T-cell (primary cell): ENCODE measurements at places on chromosomes 7 and 10. TPM values are rescaled to one million over a fixed set of nuclear protein-coding genes. Genes with fewer than 3 reads are reported as not detected.
A peak's percentile ranks its signal among the peaks of the same experiment; 100 is the strongest.

- no peak overlapping the region for H3K4me3 ChIP-seq
- H3K27ac ChIP-seq = no peak overlapping the region
- no peaks in the 10 kb centered on the region for H3K4me1 ChIP-seq
- DNase-seq = no peak
- H3K36me3 ChIP-seq = peaks cover 24% of the 10 kb centered on the region
Observed at GRCh38 chr7:105638902-105639495, 57.7 kb upstream of the EFCAB10 start.

The CCZ1B gene
- 95.5 TPM for total RNA-seq

DNA sequence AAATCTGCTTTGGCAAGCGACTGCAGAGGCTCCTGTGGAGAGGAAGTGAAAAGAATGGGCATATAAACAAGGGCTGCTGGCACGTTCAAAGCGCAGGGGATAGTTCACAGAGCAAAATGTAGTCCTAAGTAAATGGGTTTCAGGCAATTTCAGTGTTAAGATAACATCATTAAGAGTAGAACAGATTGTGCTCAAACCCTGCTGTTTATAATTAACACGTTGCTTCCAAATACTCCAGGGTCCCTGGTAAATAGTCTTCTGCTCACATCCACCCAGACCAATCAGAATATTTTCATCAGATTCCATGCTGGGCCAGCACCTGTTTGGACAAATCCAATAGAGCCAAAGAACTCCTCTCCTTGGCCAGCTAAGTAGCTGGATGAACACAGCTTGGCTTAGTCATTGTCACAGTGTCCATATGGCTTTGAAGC, 81.4 kb downstream of the ORC5 start:
- H3K27ac ChIP-seq = no peak overlapping the region
- no peak overlapping the region for H3K4me3 ChIP-seq
- no peaks in the 10 kb centered on the region for H3K4me1 ChIP-seq
- H3K27me3 ChIP-seq = no peaks in the 10 kb centered on the region
- peaks cover 16% of the 10 kb centered on the region for H3K36me3 ChIP-seq
- no peak for DNase-seq

GRCh38 chr7:132779164-132779563, 202.9 kb upstream of the PLXNA4 start:
- peaks cover 2% of the 10 kb centered on the region for H3K36me3 ChIP-seq
- no peak overlapping the region for H3K27ac ChIP-seq
- H3K27me3 ChIP-seq = no peaks in the 10 kb centered on the region
- no peak overlapping the region for H3K4me3 ChIP-seq
- peaks cover 4% of the 10 kb centered on the region for H3K4me1 ChIP-seq

The RSPH10B2 gene
- 0.09 TPM for total RNA-seq

DNA sequence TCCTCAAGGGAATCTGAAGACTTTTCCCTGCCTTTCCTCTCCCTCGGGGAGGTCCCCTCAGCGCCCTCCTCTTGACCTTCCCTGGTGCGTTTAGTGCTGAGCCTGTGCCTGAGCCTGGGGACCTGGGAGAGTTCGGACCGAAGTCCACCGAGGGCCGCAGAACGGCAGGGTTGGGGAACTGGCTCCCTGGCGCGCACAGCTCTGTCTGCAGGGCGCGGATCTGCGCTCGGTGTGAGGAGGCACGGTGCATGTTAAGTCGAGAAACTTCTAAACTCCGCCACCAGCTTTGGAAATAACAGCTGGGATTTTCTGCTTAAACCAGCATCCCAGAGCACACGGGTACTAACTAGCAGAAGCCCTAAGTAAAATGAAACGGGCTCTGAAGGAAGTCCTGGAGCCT, 44.2 kb upstream of the SLC29A4 start:
- H3K4me1 ChIP-seq = peaks cover 4% of the 10 kb centered on the region
- no peak for DNase-seq
- no peaks in the 10 kb centered on the region for H3K36me3 ChIP-seq
- peaks cover 55% of the 10 kb centered on the region for H3K27me3 ChIP-seq
- no peak overlapping the region for H3K4me3 ChIP-seq

DNA sequence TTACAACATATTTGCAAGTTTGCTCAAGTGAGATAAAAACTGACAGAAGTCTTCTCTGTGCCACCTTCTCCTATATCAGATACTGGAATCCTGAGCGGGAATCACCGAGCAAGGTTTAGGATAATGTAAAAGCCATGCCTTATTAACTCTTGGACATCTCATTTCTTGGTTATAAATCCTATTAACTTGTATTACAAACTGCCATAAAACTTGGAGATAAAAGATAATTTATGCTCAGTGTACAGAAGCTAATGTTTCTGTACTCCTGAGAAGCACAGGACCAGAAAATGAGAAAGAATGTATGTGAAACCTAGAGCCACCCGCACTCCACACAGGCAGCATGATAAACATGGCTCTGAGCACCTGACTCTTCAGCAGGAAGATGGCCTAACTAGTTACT, 181.2 kb upstream of the NOBOX start:
- H3K4me3 ChIP-seq = no peak overlapping the region
- no peaks in the 10 kb centered on the region for H3K36me3 ChIP-seq
- no peak overlapping the region for H3K27ac ChIP-seq
- no peaks in the 10 kb centered on the region for H3K27me3 ChIP-seq
- no peak for DNase-seq

DNA sequence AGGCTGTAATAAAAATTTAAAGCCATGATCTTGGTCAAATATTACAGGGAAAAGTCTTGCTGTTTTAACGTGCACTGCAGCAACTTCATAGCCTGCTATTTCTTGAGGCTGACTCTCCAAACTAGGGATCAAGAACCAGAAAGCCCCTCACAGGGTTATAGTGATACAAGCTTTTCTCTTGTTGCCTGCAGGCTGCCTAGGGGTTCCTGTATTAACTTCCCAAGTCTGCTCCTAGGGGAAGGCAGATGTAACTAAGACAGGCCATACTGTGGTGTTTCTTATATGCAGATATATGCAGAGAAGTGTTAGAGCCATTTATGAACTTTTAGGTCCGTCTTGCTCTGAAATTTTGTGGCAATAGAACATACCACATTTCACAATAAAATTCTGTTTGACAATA, 175.7 kb downstream of the FOXP2 start:
- H3K27me3 ChIP-seq = no peaks in the 10 kb centered on the region
- H3K36me3 ChIP-seq = no peaks in the 10 kb centered on the region
- no peak overlapping the region for H3K27ac ChIP-seq
- no peaks in the 10 kb centered on the region for H3K4me1 ChIP-seq
- no peak overlapping the region for H3K4me3 ChIP-seq

- H3K27me3 ChIP-seq = no peaks in the 10 kb centered on the region
- no peaks in the 10 kb centered on the region for H3K4me1 ChIP-seq
- H3K27ac ChIP-seq = no peak overlapping the region
- no peak for DNase-seq
Observed at GRCh38 chr7:28301148-28301641, 111.1 kb upstream of the CREB5 start.

- DNase-seq = no peak
- H3K36me3 ChIP-seq = no peaks in the 10 kb centered on the region
- peak overlapping the region; percentile 97 for H3K27ac ChIP-seq
- peak overlapping the region; percentile 62 for H3K4me3 ChIP-seq
Observed at GRCh38 chr7:142802301-142802700, 31.5 kb downstream of the PRSS2 start.

GRCh38 chr7:151291206-151291605, 42.7 kb upstream of the SMARCD3 start:
- H3K27ac ChIP-seq = no peak overlapping the region
- H3K4me3 ChIP-seq = no peak overlapping the region
- H3K27me3 ChIP-seq = peaks cover 7% of the 10 kb centered on the region
- no peak for DNase-seq

The GIMAP1 gene
- total RNA-seq = 23.5 TPM

- no peaks in the 10 kb centered on the region for H3K36me3 ChIP-seq
- no peak for DNase-seq
- no peak overlapping the region for H3K4me3 ChIP-seq
Observed at GRCh38 chr10:17352583-17352982, 101.8 kb downstream of the ST8SIA6 start.

- H3K27me3 ChIP-seq = peaks cover 6% of the 10 kb centered on the region
- no peak for DNase-seq
- H3K4me3 ChIP-seq = no peak overlapping the region
- H3K4me1 ChIP-seq = peaks cover 4% of the 10 kb centered on the region
- no peaks in the 10 kb centered on the region for H3K36me3 ChIP-seq
Observed at GRCh38 chr10:46052057-46052790, 6.2 kb upstream of the MSMB start.

DNA sequence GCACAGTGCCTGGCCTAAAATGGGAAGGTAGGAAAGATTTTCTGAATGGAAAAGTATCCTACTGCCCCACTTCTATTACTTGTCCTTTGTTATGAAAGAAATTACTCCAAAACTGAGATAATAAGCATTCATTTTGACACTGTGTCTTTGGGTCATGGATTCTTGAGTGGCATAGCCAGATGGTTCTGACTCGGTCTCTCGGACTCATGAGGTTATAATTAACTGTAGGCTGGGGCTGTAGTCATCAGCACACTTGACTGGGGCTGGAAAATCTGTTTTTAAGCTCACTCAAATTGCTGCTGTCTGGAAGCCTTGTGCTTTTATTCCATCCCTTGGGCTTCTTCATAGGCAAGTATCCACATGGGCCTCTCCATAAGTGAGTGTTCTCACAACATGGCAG, 160.5 kb downstream of the VTI1A start:
- peaks cover 5% of the 10 kb centered on the region for H3K36me3 ChIP-seq
- H3K27ac ChIP-seq = no peak overlapping the region

The RADIL gene
- total RNA-seq = 0.30 TPM

DNA sequence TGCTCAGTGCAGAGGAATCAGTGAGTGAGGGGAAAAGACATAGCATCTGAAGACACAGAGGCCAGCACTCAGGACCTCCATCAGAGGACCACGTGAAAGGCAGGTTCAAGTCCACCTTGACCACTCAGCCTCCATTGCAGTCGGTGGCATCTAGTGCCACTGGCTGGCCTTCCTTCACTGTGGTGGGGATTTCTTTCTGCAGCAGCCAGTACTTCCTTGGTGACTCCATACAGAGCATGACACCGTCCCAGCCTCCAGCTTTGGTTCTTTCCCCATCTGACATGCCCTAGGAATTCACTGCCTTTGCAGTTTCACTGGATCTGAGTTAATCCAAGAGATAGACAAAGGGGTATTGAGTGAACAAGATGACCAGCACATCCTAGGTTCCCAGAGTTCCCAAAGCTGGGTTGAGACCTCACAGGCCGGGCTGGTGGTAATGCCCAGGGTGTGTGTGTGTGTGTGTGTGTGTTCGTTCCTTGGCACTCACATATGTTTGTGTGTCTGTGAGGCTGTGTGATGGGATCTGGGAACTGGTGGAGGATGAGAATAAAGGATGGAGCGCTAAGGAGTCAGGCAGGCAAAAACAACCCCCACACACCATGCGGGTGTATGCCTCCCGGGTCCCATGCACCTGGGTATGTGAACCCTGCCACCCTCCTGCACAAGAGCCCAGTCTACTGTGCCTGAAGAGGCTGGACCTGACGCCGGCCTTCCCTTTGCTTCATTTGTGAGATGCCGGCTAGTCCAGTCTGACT, 57.8 kb downstream of the SYPL1 start:
- H3K4me3 ChIP-seq = no peak overlapping the region
- DNase-seq = no peak
- no peaks in the 10 kb centered on the region for H3K4me1 ChIP-seq
- peaks cover 7% of the 10 kb centered on the region for H3K27me3 ChIP-seq
- no peak overlapping the region for H3K27ac ChIP-seq
- H3K36me3 ChIP-seq = no peaks in the 10 kb centered on the region

DNA sequence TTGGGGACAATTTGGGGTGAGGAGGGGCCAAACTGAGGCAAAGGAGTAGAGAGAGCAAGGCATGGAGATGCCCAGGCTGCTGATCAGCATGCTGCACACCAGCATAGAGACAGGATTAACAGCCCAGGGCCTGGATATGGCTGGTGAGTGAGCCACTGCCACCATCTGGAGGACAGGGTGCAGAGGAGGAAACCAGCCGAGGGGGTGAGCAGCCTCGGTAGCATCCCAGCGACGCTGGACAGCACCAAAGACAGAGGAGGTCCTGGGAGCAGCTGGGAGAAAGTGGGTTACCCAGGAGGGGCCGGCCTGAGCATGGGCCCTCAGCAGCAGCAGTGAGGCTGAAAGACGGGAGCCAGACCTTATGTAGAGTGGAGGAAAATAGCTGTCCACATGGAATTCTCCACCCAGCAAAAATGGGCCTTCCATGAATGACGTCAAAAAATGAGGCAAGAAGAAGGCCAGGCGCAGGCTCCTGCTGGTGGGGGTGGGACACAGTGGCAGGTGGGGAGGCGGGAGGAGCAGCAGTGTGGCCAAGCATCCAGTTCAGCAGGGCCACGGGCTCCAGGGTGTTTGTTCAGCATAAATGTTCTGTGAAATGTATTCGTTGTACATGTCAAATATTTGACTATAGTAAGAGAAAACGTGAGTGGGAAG, 16.7 kb downstream of the RET start:
- no peaks in the 10 kb centered on the region for H3K36me3 ChIP-seq
- H3K27me3 ChIP-seq = peaks cover 21% of the 10 kb centered on the region
- no peaks in the 10 kb centered on the region for H3K4me1 ChIP-seq
- H3K27ac ChIP-seq = no peak overlapping the region
- no peak overlapping the region for H3K4me3 ChIP-seq
